GOT3 (cell line): ENCODE measurements at places on chromosomes 12 and 14.

DNA sequence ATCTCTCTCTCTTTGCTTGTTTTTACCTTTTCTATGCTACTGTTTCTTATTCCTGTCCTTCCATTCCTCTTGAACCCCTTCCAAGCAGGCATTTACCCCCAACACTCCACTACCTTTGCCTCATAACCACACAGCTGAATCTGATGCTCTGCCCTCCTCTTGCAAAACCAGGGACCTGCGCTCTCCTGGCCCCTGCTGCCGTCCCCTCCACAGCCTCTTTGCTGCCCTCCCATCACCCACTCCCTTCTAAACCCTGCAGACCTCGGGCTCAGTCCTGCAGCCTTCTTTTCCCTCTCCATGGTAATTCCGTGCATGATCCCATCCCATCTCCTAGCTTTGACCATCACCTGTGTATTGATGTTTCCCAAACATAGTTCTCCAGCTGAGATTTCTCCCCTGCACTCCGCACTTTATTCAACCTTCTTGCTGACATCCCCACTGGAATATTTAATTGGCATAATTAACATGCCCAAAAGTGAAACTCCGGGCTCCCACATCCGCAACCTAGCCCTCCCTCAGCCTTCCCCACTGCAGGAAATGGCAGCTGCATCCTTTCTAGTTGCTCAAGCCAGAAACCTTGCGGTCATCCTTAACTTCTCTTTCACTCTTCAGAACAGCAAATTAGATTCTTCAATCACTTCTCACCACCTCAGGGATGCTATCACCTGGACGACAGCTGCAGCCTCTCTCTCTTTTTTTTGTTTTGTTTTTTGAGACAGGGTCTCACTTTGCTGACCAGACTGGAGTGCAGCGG lies 16.0 kb downstream of the FIGNL2 start:
- no peak for DNase-seq

- DNase-seq = no peak
Observed at GRCh38 chr14:100660882-100661635, 65.6 kb upstream of the DLK1 start.

GRCh38 chr12:50635857-50636256 lies 128.0 kb upstream of the ATF1 start:
- DNase-seq = no peak

GRCh38 chr12:64682572-64683277 lies 72.4 kb downstream of the RASSF3 start:
- DNase-seq = no peak

DNA sequence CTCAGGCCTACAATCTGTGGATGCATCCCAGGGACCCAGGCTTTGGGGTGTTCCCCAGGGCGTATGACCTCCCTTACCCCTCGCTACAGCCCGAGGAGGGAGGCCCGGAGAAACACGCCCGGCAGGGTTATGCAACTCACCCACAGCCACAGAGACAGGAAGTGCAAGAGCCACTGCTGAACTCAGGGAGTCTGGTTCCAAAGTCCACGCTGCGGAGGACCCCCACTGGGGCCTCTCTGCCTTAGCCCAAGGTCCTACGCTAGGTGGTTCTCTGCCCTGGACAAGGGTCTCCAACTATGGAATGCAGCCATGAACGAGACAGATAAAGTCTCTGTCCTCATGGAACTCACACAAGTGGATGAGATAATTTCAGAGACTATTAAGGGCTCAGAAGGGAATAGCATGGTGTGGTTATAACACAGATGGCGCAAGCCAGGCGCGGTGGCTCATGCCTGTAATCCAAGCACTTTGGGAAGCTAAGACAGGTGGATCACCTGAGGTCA lies 11.3 kb downstream of the SCARB1 start:
- no peak for DNase-seq

DNA sequence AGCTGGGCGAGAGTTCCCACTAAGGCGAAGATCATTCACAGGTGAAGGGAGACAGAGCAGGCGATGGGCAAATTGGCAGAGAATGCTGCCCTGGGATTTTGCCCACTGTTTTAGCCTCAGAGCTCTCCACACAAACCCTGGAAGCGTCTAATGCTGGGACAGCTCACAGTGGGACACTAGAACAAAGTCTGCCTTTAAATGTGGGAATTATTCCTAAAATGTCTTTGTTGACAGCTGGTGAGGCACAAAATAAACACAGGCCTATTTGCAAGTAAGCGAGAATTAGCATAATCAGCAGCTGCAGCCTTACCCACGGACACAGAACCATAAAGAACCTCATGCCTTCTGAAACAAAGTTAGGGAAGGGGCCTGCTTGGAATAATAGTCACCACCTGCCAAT lies 824.5 kb downstream of the AACS start:
- no peak for DNase-seq

DNA sequence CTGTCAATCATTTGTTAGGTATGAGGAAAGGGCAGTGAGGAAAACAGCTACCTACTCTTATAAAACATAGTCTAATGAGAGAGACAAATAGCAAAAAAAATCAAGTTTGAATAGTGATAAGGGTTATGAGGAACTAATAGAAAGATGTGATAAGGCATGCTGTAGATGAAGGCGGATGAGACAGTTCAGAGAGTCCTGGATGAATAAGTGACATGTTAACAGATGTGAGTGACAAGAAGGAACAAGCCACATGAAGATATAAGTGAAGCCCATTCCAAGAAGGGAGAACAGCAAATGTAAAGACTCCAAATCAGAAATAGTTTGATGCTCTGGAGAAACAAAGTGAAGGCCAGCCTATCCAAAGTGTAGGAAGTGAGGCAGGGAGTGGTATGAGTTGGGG lies 154.1 kb upstream of the SYT10 start:
- DNase-seq = no peak

GRCh38 chr12:95203487-95204030 lies 13.7 kb downstream of the FGD6 start:
- DNase-seq = no peak

DNA sequence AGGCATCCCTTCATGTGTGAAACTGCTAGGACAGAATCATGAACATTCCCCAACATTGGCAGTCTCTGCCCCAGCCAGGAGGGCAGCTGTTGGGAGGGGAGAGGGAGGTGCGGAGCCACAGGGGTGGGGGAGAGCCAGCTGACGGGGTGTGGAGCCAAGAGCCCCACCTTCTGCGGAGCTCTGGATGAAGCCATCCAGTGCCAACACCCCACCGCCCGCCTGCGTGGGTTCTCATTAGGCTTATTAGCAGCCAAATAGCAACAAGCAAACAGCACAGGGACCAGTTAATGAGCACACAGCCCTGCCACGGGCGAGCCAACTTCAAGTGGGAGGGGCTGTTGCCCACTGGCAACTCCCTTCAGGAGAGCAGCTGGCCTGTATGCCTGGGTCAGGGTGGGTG lies 12.1 kb downstream of the LTBP2 start:
- DNase-seq = no peak
